ENCODE measurements at places on chromosomes 2 and 18. TPM values are rescaled to one million over a fixed set of nuclear protein-coding genes. Genes with fewer than 3 reads are reported as not detected.

The CIB4 gene
- not detected for total RNA-seq

The CROCC2 gene
- total RNA-seq = under 0.01 TPM

The FOXI3 gene
- 0.63 TPM for total RNA-seq

The ATG4B gene
- 72.6 TPM for total RNA-seq

The MPP4 gene
- total RNA-seq = 0.63 TPM

The CCNT2 gene
- total RNA-seq = 135 TPM

The SLC35G4 gene
- total RNA-seq = not detected

The UCN gene
- not detected for total RNA-seq

The OR6B2 gene
- not detected for total RNA-seq

The ADGRF3 gene
- total RNA-seq = under 0.01 TPM

The C1QL2 gene
- total RNA-seq = 1.6 TPM

The ARID5A gene
- 2.2 TPM for total RNA-seq

The UGT1A10 gene
- not detected for total RNA-seq

The HOXD1 gene
- not detected for total RNA-seq

The UPP2 gene
- 3.1 TPM for total RNA-seq

The RNF103 gene
- total RNA-seq = 62.0 TPM

The MEP1B gene
- not detected for total RNA-seq

The PAX3 gene
- total RNA-seq = not detected

The CCDC148 gene
- total RNA-seq = 15.7 TPM

The C2orf72 gene
- 33.5 TPM for total RNA-seq

The CD8B2 gene
- not detected for total RNA-seq

The RPRM gene
- total RNA-seq = 71.7 TPM

The SERPINB8 gene
- total RNA-seq = 1.3 TPM

The ALLC gene
- not detected for total RNA-seq

The CSRNP3 gene
- total RNA-seq = 254 TPM

The LIMS2 gene
- total RNA-seq = 2.5 TPM

The TEKT4 gene
- total RNA-seq = not detected

The COL4A4 gene
- total RNA-seq = 0.94 TPM

The AQP12B gene
- total RNA-seq = not detected

The LGALSL gene
- 31.6 TPM for total RNA-seq

The SRD5A2 gene
- not detected for total RNA-seq

The DGKD gene
- 63.5 TPM for total RNA-seq

The KCNS3 gene
- 1.9 TPM for total RNA-seq

The DLX1 gene
- 31.6 TPM for total RNA-seq

The PPIG gene
- 49.5 TPM for total RNA-seq

The FBXO36 gene
- 8.1 TPM for total RNA-seq

The TWSG1 gene
- 18.8 TPM for total RNA-seq

The IL1R1 gene
- 0.31 TPM for total RNA-seq

The NEURL3 gene
- total RNA-seq = not detected

The GPR55 gene
- total RNA-seq = not detected

The SLC19A3 gene
- 3.1 TPM for total RNA-seq

The ALPG gene
- not detected for total RNA-seq

Measured in parietal lobe (tissue), 2 donors.